SK-N-MC (cell line): ENCODE measurements at places on chromosomes 11 and 22.

- no peak for DNase-seq
Observed at GRCh38 chr22:25644122-25644521, 79.6 kb downstream of the GRK3 start.

GRCh38 chr22:44437216-44438055 is 60.6 kb downstream of the RTL6 start:
- DNase-seq: no peak

GRCh38 chr22:45577746-45578523 is 75.3 kb downstream of the FBLN1 start:
- peak; percentile 44 for DNase-seq

- DNase-seq: no peak
Observed at GRCh38 chr11:100689141-100689540, 2.1 kb downstream of the ARHGAP42 start.

DNA sequence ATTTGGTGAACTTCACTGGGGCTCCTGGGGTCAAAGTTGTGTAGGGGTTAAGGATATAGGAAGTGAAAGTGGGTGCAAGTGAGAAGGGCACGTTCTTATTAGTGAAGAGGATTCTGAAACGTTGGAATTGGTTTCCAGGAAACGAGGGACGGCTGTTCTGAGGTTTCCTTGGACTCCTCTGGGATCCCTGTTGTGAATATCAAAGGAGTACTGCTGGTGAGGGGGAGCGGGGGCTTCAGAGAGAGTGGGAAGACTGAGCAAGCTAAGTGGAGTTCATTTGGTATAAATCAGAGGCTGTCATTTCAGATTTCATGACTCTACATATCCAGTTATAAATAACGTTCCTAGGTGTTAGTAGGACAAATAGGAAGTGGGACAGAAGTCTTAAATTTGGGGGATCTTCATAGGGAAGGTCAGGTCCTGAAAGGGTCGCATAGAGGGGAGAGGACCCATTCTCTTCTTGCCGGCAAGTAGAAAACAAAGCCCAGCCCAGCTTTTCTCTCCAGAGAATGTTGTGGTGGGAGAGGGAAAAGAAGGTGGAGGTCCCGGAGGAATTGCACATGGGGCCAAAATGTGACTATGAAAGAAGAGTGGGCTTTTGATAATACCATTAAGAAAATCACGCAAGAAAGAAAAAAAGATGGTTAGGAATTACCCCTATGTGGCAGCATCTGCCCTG is 1.1 kb upstream of the NELL1 start:
- DNase-seq: no peak

- no peak for DNase-seq
Observed at GRCh38 chr11:79864882-79865281, 424.1 kb upstream of the TENM4 start.

- DNase-seq: no peak
Observed at GRCh38 chr22:41238570-41239442, 1.9 kb downstream of the CHADL start.

- no peak for DNase-seq
Observed at GRCh38 chr11:125569915-125570621, 791 bp downstream of the EI24 start.

- no peak for DNase-seq
Observed at GRCh38 chr11:93123351-93123898, 74.4 kb downstream of the SLC36A4 start.

DNA sequence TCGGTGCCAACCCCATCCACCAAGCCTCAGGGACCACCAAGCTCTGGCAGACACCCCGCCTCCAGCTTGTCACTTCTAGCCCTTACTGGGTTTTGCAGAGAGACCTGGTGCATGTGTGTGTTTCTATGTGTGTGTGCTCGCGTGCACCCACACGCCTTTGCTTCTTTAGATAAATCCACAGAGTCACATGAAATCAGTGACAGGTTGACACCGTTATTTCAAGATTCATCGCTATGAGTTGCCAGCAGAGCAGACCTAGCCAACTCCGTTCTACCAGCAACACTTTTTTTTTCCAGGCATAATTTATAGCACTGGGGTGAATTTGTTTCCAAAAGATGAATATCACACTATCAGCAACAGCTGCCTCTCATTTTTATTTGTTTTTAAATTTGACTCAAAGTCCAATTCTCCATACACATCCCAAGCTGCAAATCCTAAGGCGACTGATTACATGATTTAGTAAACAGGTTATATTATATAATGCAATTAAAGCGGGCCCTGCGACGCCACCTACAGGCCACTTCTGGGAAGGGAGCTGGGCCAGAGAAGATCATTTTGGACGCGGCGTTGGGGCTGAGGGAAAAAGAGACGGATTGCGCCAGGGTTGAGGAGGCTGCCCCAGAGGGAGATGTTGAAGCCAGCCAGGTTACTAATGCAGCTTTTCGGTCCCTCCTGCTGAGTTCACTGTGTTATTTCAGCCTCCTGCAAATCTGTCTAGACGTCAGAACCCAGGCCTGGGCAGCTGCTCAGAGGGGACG is 150.5 kb downstream of the FEZ1 start:
- no peak for DNase-seq

- no peak for DNase-seq
Observed at GRCh38 chr11:17612221-17613188, 65.4 kb downstream of the OTOG start.

DNA sequence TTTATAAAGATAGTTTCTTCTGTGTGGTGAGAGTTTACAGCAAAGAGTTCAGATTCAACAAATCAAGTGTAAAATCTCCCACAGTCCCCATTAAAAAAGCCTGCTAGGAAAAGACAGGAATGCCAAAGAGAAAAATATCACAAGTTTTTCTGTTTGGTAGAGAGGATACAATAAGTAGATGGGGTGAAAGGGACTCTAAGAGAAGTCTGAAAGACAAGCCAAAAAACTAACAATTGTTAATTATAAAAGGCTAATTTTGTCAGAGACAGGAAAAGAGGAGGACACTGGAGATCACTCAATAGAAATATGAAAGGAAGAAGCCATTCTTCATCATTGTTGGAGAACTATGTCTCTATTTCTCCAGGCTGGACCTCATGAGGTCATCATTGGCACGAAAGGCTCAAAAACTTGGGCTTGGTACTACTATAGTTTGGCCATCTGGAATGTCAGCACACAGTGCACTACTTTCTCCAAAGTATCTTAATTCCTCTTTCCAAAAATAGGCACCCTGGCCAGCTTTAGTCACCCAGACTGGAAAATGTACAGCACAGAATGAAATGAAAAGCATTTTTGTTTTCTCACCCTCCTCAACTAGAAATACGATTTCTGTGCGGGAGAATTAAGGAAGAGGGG is 531 bp upstream of the SOX6 start:
- DNase-seq: no peak

DNA sequence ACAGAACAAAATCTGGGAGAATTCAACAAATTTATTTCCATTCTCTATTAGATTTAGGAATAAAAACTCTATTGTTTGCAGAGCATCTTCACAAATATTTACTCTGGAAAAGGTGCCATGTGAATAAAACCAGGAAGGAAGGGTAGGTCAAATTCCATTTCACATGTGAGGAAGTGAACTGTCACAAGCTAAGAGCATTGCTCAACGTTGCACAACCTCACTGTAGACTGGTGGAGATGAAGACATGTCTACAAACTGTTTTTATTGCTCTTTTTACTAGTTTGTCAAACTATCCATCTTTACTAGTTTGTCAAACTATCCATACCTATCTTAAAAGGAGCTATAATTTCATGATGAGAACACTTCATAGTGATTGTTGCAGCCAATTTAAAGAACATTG is 236.4 kb downstream of the CNTN5 start:
- no peak for DNase-seq

GRCh38 chr22:36900225-36900624 is 13.2 kb upstream of the CSF2RB start:
- DNase-seq: no peak
